ENCODE measurements at places on chromosomes 4 and X.

- DNase-seq, result no peak
Observed at GRCh38 chr4:105896461-105896942, 1.2 kb downstream of the NPNT start.

- no peak for DNase-seq
Observed at GRCh38 chr4:148030193-148030873, 298.4 kb downstream of the ARHGAP10 start.

GRCh38 chrX:13432414-13433297 lies 112.8 kb upstream of the ATXN3L start:
- no peak for DNase-seq

DNA sequence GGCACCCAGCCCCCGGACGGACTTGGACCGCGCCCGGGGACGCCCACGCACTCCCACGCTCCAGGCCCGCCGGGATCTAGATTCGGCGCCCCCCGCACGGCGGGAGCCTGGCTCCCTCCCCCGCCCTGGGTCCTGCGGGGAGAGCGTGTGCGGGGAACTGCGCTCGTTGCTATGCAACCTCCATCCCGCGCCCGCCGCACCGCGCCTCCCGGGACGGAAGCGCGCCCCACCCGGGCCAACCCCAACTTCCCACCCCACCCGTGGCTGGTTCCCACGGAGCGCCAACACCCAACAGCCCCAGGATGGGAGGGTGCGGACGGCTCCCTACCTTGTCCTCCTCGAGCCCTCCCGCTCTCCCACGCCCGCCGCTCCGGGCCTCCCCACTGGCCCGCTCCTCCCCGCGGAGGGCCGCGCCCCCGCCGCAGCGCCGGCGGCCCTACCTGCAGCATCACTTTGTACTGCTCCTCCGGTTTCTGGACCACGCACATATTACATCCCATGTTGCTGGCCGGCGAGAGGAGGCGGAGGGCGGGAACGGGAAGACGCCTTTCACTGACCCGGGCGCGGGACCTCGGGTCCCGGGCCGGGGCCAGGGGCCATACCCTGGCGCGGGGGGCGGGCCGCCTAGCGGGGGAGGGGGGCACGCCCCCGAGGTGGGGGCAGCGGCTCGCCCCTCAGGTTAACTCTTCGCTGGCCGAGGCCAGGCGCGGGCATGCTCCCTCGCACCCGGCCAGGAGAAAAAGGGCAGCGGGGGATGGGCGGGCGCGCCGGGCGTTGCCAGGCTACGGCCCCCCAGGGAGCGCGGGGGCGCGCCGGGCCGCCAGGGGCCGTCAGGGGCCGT lies at the start of gene PDZD4:
TSS of gene PDZD4 (minus strand) at position 746 of the 841 bp plus-strand sequence. CDS start at position 500, 246 bp downstream.
- peak; percentile 37 for DNase-seq

DNA sequence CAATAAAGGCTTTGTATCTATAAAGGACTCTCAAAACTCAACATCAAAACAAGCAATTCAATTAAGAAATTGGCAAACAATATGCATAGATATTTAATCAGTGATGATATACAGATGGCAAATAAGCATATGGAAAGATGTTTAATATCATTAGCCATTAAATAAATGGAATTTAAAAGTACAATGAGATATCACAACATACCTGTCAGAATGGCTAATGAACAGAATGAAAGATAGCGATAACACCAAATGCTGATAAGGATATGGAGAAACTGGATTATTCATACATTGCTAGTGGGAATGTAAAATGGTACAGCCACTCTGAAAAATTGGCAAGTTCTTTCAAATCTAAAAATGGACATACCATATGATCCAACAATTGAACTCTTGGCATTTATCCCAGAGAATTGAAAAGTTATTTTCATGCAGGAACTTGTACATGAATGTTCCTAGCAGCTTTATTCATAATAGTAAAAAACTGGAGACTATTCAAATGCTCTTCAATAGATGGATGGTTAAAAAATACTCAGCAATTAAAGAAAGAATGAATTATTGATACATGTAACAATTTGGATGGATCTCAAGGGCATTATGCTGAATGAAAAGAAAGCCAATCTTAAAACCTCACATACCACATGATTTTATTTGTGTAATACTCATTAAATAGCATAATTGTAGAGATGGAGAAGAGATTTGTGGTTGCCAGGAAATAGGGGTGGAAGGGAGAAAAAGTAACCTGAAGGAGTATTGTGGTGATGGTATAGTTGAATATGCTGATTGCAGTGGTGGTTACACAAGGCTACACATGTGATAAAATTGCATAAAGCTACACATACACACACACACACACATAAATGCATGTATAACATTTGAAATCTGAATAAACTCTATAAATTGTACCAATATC lies 45.9 kb upstream of the ALG13 start:
- DNase-seq, result no peak

- no peak for DNase-seq
Observed at GRCh38 chr4:42497142-42497910, 100.0 kb downstream of the SHISA3 start.

DNA sequence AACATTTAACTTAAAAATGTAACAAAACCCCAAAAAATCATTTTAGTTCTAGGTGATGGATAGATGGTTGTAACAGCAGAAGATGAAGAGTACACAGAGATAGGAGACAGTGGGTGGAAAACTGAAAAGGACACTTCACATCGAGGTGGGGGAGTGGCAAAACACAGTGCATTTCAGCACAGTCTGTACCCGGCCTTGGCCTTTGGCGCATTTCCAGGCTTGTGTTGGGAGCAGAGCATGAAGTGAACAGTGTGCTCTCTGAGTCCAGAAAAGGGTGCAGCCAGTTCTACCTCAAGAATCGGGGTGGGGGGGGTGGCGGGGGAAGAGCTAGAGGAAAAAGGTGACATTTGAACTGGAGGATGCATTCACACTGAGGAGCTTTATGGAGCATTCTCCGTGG lies 4.3 kb downstream of the TSPYL2 start:
- no peak for DNase-seq

DNA sequence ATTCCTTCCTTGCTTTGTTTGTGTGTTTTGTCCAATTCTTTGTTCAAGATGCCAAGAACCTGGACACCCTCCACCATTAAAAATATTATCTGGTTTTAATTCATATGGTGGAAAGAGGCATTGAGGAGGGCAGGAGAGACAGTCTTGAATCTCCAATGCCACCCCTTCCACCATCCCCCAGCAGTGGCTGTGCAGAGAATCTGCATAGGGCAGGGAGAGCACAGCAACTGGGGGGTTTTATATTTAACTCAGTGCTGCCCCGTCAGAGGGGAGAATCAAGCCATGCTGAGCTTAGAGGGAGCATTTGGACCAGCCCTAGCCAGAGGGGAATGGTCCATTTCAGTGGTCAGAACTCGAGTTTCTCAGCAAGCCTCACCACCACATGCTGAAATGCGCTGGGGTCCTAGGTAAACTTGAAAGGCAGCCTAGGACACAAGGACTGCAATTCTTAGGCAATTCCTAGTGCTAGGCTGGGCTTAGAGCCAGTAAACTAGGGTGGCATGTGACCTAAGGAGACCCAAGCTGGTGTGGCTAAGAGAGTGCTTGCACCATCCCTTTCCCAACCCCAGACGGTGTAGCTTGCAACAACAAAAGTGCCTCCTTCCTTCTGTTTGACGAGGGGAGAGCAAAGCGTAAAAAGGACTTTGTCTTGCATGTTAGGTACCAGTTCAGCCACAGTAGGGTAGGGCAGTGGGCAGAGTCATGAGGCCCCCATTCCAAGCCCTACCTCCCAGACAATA lies 34.2 kb downstream of the CCDC158 start:
- no peak for DNase-seq

- no peak for DNase-seq
Observed at GRCh38 chr4:185033950-185034349, 15.7 kb downstream of the HELT start.

GRCh38 chr4:4491396-4491893 lies 50.4 kb downstream of the STX18 start:
- no peak for DNase-seq

GRCh38 chr4:150072906-150073714 lies 5.1 kb upstream of the DCLK2 start:
- no peak for DNase-seq

GRCh38 chr4:130568746-130569145 lies 1472.8 kb downstream of the C4orf33 start:
- DNase-seq, result no peak

GRCh38 chr4:137602436-137602835 lies 70.1 kb upstream of the PCDH18 start:
- no peak for DNase-seq

GRCh38 chr4:37603070-37603468 lies 83.1 kb downstream of the RELL1 start:
- DNase-seq, result peak; percentile 75
